ENCODE measurements at places on chromosomes 13 and 19.

DNA sequence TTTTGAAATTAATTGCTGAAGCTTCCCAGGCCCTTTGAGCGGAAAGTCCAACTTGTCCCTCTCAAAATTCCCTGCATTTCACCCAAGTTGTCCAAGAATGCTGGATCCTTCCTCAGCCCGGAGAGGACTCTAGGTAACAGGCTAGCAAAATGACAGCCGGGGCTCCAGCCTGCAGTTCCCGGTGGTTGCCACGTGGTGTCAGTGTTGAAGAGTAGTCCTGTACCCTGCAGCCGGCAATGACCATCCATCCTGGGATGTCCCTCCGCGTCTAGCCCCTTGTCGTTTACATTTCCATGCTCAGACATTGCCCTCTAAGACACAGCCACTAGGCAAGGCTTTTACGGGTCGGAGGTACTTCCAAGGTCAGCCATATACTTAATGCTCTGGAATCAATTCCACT, 31.4 kb upstream of the MTIF3 start:
- DNase-seq = no peak

- DNase-seq = peak; percentile 54
Measured at GRCh38 chr19:17496337-17496997, 15.0 kb upstream of the PGLS start.

DNA sequence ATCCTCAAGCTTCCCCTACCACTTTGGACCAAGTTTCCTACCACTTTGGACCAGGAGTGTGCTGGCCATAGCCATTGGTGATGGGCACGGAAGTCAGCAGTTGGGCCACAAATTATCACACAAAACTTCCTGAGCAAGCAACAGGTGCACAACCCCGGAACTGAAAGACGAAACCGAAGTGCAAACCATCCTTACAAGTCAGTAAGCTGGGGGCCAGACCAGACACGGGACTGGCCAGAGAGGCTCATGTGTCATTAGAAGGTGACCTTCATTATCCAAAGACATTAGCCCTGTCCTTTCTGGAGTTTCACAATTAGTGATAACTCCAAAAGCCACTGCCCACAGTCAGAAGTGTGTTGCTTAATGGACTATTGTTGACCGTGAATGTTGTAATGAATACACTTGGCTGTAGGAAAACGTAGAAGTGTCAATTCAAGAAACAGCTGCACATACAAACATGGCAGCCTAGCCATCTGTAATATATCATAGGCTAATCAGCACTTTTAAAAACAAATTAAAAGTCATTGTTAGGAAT, 244.1 kb upstream of the IRS2 start:
- no peak for DNase-seq

DNA sequence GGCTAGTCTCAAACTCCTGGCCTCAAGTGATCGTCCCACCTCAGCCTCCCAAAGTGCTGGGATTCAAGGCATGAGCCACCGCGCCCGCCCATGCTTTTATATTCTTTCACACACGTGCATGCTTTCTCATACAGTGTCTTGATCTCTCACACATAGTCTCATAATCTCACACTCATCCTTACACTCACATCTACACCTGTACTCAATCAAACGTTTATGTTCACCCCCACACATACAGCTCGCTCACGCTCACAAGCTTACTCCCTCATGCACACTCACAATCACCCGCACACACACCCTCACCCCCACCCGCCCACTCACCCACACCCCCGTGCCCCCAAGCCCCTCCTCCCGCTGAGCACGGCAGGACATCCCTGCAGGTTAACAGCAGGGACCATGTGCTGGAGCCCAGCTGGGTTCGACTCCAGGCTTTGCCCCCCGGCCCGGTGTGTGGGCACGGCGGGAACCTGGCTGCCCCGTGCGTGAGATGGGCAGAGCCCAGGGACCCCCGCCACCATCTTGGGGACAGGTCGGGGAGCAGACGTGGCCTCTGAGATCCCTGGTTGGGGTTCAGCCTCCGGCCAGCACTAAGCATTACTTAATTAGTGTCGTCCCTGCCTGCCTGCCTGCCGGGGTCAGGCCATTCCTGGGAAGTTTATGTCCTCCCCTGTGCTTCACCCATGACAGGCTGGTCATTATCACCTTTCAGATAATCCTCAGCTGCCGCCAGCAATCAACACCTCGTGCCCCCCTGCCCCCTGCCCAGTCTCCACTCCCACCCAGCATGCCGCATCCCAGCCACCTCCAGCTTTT, 11.4 kb downstream of the SBK2 start:
- DNase-seq = no peak

DNA sequence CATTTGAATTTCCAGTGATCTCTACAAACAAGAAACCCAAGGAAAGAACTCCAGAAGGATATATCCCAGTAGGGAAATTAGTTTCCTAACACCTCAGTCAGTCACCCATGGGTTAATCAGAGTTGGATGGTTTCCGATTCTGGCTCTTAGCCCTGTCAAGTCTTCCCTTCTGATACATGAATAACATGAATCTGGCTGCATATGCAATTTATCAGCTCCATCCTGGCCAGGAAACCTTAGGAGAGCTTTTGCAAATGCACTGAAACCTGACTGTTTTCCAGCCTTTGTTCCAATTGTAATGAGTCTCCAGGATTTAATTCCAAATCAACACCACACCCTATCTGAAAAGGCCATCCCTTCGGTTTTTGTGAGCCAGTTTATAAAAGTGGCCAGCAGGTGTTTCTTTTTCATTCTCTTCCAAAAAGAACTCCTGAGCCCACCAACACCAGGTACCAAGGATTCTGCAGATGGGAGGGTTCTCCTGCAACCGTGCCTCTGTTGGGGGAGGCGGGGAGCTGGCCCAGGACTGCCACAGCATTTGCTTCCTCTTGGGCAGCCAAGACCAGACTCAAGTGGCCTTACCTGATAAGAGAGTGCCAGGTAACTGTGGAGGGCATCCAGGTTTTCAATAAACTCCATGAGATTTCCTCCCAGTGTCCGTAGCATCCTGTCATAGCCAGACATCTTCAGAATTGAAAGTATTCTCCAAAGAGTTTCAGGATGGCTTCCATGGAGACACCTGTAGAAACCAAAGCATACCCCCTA, 77.5 kb downstream of the C13orf42 start:
- DNase-seq = no peak

Measured in NCI-H2171 treated with DMSO at 0.1 percent for 48 hours (cell line).